ENCODE measurements at places on chromosomes 4 and X.

DNA sequence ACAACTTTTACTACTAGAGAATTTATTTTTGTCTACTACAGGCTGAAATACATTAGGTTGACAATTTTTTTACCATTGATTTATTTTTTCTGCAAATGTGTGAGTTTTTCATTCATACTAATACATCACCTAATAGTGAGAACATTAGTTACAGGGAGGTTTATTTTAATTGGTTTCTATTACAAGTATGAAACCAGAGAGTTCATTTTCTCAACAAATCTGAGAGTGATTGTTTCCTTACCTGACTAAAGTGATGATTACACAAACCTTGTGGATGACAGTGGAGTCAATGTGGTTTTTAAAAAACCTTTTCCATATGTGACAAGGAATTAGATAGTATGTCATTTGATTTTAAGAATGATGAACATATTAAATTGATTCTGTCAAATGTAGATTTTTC is 227.4 kb downstream of the PALLD start:
- DNase-seq: no peak

DNA sequence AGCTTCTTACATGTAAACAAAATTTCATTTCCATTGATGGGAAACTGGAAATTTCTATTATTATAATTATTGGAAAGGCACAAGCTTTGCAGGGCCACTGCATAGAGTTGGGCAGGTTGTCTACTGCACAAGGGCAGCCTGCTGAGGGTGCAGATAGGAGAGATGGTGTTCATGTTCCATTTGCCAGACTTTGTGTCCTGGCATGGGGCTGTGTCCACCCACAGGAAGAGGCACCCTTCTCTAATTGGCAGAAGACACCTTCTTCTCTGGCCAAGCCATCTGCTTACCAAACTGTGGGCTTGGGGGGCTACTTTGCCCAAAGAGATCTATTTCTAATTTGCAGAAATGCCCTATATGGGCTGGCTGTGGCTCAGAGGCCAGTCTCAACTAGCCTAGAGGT is 140.7 kb downstream of the GATB start:
- no peak for DNase-seq

DNA sequence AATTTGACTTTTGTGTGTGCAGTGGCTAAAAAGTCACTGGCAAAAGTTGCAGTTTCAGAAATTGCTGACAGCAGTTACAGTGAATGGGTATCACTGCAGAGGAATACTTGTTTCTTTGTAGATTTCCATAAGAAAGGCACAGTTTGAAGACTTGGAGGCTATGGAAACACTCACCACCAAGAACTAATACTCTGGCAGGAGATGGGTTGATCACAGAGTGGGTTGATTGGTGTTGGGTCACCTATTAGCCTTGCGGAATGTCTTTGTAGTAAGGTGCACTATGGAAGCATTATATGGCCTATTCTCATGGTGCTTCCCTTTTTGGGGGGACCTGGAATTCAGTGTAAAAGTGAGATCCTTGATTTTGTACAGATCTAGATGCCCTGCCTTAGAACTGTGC is 502.8 kb downstream of the CFAP47 start:
- DNase-seq: no peak

DNA sequence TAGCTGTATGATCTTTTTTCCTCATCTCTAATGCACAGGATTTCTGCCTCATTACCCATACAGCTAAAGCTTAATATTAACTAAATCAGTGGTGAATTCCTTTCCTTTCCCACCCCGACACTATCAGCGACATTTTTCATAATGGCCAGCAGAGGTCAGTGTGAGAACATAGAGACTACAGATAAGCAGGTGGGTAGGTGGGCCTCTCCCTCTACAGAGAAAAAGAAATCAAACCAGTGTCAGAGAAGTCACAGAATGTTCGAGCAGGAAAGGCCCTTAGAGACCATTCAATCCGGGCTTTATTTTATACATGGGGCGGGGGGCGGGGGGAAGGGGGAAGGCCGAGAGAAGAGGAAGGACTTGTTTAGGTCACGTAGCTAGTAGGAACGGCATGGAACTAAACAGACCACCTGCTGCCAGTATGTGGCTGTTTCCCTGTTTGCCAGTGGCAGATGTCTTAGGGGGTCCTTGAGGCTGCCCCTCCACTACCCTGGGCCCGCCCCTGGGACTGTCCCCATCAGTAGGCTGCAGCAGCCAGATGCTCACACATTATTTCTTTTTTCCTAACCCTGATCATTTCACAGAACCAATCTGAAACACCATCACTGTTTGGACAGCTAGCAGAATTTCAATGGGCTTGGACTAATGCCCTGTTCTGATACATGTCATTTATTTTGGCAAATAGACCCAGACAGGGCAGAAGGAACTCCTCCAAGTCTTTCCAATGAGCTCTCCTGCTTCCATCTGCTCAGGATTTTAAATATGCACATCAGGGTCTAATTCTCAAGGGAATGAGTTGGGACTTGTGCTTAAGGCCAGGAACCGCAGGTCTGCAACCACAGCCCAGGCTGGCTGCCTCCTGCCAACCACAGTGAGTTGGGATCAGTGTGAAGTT is 133.4 kb downstream of the ATG4A start:
- DNase-seq: peak; percentile 4

GRCh38 chr4:142169216-142169615 is 532.8 kb downstream of the IL15 start:
- no peak for DNase-seq
